Activated naive CD4-positive, alpha-beta T cell treated with anti-CD3 and anti-CD28 coated beads, Interleukin-2, amount 50 U/mL, for 72 hours (primary cell): ENCODE measurements at places on chromosomes 2 and 18.

GRCh38 chr2:208548700-208549099 lies 142.1 kb downstream of the PTH2R start:
- DNase-seq: no peak

DNA sequence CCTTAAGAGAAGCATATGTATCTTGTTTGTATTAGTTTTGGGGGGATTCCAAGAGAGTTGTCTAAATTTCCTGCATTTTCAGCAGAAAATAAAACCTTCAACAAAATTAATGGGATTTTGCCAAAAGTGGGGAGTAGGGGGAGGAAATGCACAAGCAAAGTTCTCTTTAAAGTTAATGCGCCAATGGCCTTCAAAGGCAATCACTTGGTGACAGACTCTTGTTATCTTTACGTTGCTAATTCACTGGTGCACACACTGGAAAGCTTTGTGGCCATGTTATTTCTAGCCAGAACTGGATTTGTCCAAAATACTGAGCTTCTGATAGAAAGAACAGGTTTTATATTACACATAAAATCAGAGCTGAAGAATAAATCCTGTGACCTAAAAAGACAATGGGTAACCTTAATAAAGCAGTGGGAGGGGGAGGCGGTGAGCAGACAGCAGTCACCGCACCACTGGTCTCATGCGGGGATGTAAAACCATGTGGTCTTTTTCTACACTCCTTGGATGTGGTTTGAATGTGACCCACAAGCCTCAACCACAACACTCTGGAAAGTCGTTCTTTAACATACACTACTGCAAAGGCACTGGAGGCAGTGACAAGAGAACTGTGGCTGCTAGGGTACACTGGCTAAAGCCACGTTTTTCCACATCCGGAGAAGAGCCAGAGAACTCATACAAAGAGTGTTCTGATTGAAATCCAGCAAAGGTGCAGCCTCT lies 176.9 kb upstream of the SMAD7 start:
- DNase-seq: no peak

DNA sequence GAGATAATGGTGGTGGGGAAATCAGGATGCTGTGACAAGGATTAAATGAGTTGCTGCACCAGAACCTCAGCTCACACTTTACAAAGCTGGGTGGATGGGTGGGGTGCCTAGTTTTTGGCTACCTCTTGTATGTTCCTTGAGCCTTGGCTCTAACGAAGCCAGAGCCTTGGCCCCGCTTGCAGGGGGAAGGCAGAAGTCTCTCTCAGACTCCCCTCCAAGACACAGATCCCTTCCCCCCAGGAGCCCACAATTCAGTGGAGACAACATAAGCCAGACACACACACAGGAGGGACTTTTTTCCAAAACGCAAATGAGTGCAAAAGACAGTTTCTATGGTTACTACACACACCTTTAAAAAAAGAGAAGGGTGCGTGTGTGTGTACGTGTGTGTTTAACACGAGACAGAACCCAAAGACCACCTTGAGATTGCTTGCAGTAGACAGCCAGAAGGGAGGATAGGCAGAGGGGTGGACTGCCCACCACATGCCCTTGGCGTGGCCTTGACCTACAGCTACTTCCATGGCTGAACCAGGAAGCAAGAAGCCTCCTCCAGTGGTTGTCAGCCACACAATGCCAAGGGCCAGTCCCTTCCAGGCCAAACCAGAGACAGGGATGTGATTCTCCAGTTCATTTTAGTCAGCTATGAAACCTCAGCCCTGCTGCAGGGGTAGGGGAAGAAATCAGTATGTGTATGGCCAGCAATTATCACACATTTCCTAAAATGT lies 70.3 kb downstream of the BCL2L11 start:
- no peak for DNase-seq

DNA sequence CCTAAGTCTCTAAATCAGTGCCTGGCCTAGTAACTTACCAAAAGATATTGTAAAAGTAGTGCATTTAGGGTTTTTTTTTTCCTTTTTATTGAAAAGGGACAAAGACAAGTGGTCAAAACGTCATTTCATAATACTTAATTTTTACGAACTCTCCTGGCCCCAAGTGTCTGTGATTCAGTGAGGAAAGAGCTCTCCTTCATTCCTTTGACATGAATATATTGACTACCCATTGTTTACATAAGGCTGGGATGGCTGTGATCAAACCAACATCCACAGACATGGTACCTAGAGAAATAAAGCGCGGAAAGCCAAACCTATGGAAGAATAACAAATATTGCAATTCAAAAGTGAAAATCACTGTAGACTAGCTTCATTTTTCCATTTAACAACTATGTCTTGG lies 198.4 kb downstream of the BABAM2 start:
- DNase-seq: no peak

DNA sequence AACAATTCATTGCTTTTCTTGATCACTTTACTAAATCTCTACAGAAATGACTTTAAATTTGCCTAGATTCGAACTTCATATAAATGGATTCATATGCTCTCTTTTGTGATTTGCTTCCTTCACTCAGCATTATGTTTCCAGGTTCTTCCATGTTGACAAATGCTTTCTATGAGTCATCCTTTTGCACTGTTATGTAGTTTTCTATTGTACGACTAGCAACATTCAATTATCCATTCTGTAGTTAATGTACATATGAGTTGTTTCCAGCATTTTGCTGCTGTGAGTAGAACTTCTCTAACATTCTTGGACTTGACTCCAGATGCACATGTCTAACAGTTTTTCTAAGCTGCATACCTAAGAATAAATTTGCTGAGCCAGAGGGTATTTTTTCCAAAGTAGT lies 66.5 kb upstream of the NEUROD1 start:
- no peak for DNase-seq

DNA sequence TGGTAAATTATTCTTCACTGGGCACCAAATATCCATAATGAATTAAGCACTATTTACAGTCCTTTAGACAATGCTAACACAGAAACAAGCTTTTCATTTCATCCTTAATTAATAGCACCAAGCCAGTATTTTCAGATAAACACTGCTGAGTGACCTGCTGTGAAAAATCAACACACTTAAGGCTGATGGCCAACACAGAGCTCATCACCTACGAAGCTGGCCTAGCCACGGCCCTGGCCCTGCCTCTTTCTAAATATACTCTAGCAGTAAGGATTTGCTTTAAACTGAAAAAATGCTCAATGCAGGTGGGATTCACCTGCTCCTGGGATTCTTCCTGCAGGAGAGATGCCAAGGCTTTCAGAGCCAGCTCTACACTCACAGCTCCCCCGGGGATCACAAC lies 18.4 kb downstream of the CYB5A start:
- no peak for DNase-seq

- DNase-seq: no peak
These were observed 18.1 kb downstream of the ABHD3 start for GRCh38 chr18:21686282-21687105.

GRCh38 chr2:68791914-68792313 lies 57.3 kb downstream of the ARHGAP25 start:
- no peak for DNase-seq

- no peak for DNase-seq
These were observed 136.8 kb downstream of the CAPN13 start for GRCh38 chr2:30670453-30670852.

DNA sequence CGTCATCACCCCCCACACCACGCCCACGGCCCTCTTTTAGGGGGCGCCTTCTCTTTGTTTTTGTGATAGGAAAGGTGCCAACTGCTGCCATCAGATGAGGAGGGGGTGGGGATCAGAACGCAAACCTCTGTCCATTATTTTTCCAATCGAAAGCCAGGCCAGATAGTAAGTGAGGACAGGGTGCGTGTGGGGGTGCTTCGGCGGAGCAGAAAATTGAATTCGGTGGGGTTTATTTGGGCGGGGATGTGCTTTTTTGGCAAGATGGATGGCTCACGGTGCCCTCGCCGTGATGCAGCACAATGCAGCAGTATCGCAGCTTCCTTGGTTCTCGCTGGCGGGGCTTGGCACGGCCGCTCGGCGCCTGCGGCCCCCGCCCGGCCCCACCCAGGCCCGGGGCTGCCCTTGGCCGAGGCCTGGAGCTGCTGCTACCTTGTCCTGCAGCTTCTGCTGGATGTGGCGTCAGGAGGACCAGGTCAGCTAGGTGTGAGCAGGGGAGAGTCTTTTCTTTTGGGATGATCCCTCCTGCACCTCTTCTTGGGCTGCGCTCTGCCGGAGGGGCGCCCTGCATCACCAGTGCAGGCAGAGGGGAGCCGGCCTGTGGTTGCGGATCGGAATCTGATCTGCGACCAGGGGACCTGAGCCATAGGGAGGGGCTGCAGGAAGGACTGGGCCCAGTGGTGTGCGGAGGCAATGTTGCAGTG lies 1.3 kb downstream of the SPTBN1 start:
- DNase-seq: peak; percentile 13

DNA sequence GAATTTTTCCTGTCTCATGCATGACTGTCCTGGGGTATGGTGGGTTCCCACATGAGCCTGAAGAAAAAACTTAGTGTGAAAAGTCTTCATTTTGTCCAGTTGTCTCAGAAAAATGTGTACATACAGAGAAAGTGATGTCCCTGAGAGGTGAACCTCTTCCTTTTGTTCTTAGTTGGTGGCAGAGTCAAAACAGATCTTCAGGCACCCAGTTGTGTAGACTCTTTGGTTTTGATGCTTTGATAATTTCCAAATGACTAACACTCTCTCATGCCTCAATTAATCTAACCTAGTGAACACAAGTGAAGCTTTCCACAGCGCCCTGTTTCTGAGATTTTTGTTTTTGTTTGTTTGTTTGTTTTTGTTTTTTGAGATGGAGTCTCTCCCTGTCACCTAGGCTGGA lies 273.5 kb downstream of the PIK3C3 start:
- no peak for DNase-seq

DNA sequence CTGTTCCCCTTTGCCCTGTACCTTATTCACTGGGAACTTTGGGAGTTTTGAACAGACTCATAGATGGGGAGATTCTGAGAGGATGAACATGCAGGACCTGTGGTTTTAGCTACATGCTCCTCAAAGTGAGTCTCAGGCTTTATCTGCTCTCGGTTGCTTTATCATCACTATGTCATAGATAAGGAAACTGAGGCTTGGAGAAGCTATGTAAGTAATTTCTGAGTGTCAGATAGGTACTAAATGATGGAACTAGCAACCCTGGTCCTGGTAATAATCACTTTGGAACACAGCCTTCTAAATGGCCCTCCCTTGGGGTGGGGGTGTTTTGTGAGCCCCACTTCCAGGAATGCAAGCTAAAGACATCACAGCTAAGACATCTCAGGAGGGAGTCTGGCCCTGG lies 186.2 kb upstream of the MEX3C start:
- DNase-seq: no peak

DNA sequence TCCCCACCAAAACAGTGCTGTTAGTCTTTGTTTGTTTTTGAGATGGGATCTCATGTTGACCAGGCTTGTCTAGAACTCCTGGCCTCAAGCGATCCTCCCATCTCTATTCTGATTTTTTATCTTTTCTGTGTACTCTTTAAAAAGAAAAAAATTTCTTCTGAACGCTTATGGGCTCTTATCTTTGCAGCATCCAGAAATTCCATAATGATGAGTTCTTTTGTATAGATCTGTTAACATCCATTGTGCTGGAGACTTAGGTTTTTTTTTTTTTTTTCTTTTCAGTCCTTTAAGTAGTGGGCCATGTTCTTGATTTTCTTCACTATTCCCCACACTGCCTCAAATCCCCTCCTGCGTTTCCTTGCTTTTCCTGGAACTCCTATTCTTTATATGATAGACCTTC lies 31.0 kb downstream of the RBBP8 start:
- no peak for DNase-seq

DNA sequence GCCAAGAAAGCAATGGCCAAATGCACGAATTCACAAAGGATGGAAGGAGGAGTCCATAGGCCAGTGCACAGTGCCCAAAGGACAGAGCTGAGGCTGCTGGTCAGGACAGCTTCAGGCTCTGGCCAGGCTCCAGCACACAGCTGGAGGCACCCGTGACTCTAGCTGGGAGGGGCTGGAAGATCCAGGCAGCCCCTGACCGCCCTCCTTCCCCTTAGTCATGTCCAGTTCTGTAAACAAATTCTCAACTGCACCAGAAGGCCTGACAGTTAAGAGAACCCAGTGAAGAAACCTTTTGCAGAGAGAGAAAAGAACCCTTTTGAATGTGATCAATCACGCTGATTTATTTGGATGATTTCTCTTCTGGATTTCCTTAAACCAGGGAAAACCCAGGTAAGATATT lies 7.7 kb upstream of the YWHAQ start:
- no peak for DNase-seq

GRCh38 chr18:961644-962355 lies 57.1 kb downstream of the ADCYAP1 start:
- DNase-seq: no peak

GRCh38 chr2:140624200-140624599 lies 1506.6 kb downstream of the LRP1B start:
- no peak for DNase-seq

DNA sequence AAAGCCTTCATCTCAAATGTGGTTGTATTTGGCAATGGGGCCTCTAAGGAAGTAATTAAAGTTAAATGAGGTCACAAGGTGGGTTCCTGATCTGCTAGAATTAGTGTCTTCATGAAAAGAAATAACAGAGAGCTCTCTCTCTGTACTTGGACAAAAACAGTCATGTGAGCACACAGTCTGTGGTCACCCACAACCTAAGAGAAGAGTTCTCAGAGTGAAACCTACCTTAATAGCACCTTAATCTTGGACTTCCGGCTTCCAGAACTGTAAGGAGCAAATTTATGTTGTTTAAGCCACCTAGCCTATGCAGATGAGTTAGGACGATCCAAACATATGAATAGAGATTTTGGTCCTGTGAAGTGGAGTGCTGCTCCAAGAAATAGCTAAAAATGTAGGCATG lies 758.9 kb downstream of the LRRTM4 start:
- DNase-seq: no peak

GRCh38 chr2:241511091-241511741 lies 2.8 kb upstream of the STK25 start:
- no peak for DNase-seq

DNA sequence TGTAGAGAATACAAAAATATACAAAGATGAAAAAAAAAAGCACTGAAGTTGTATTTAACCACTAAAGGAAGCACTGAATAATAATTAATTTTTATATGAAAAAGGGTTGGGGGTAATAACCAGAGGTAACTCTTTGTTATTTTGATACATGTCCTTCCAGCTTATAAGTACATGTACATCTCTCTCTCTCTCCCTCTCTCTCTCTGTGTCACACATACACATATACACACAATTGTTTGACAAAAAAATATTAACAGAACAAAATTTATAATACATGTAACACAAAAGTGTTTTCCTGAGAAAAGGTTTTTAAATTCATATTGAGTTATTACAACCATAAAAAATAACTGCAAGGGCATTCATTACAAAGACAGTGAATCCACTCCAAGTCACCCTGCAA lies 4.6 kb downstream of the WIPF1 start:
- no peak for DNase-seq

- no peak for DNase-seq
These were observed 35.8 kb downstream of the ANO7 start for GRCh38 chr2:241224018-241224850.

- DNase-seq: no peak
These were observed 7.4 kb upstream of the DGKD start for GRCh38 chr2:233346930-233347329.

- no peak for DNase-seq
These were observed 350.2 kb upstream of the MC4R start for GRCh38 chr18:60722742-60723141.
